ENCODE measurements at places on chromosomes 3 and 15.

GRCh38 chr3:36013425-36013824 is 366.9 kb upstream of the STAC start:
- DNase-seq, result no peak

DNA sequence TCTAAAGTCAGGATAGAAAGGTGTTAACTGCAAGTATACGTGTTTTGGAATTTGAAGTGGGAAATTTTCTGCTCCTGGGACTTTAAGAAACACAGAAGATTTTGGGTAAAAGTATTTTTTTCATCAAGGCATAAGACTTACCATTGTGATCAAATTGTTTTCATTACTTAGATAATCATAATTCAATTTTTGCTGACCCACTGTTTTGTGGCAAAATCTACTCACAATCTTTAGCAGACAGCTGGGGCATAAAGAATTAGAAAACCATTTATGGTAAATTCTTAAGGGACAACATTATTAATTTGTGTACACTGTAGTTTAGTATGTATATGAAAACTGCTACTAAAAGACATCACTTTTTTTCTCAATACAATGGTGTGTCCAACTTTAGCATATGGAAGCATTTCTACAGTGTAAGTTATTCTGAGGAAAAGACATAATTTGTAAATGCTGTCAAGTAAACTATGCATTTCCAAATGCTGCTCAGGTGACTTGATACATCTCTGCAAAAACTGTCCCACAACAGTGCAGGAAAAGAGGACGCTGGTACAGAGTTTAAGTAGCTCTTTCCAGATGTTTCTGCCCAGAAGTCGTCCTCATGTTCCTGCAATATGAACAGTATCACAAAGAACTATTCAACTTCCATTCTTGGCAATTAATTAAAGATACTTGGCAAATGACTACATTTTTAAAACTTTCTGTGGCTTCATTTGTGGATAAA is 52.3 kb downstream of the THSD4 start:
- no peak for DNase-seq

DNA sequence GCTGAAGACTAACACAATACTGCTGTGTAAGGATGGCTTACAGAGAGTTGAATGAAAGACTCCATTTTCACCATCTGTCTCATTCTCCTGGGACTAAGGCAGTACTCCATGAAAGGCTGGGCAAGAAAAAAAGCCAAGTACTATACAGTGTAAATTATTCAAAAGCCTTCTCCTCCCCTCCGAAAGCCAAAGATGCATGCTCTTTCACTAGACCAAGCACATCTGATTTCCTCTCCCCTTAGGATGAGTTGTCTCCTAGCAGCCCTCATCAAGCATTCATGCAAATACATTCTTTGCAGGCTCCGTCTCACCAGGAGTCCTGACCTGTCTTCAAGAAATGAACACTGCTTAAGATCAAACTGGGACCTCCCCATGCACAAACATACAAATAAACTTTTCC is 133.5 kb upstream of the THBS1 start:
- no peak for DNase-seq

DNA sequence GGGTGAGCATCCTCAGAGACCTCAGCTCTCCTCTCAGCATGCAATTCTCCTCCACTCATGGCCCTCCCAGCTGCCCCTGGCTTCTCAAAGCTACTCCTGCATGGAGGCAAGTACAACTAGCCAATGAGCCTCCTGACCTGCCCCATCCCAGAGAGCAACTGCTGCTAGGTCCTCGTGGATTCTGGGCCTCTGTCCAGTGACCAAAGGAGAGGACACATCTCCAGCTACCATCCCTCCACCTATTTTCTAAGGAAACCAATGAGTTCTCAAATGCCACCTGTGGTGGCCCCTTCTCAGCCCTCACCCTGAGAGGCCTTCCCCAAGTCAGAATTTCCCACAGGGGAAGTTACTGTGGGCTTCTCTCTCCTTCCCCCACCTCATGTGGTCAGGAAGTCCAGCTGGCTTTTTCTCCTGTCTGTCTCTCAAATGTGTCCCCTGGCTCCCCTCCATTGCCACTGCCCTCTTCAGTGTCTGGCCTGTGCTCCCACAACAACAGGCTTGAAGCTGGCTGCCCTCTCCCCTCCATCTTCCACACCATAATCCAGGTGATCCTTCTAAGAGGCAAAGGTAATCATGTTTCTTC is 43.0 kb downstream of the LIPC start:
- DNase-seq, result no peak

DNA sequence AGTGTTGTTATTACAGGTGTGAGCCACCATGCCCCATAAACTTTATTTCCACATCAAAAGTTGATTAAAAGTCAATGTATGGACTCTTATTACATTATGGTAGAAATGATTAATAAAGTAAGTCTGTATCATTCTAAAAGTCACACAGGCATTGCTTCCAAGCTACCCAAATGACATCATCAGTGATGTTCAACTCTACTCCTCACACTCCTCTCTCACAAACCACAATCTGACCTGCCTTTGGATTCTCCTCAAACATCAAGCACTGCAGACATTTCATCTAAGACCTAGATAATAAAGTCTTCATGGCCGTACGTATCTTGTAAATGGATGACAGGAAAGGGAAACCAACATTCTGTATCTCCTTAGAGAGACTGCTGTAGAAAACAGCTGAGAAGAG is 68.0 kb downstream of the SMARCC1 start:
- no peak for DNase-seq

DNA sequence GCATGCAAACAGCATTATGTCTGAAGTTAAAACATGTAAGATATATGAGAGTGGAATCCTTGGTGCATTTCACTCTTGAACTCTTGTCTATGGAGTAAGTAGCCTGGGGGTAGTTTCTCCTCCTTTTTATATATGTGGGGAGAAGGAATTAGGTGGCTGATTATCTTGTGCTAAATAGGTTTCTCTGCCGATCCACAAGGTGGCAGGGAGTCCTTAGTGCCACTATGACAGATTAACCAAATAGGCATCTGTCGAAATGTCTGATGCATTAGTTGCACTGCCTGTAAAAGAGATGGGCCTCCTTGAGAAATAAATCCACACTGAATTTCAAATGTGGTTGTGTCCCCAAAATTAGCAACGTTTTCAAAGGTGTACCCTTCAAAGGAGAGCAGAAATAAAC is 170.1 kb downstream of the CNTN4 start:
- no peak for DNase-seq

- no peak for DNase-seq
Measured at GRCh38 chr3:12224181-12225147, 64.4 kb upstream of the PPARG start.

DNA sequence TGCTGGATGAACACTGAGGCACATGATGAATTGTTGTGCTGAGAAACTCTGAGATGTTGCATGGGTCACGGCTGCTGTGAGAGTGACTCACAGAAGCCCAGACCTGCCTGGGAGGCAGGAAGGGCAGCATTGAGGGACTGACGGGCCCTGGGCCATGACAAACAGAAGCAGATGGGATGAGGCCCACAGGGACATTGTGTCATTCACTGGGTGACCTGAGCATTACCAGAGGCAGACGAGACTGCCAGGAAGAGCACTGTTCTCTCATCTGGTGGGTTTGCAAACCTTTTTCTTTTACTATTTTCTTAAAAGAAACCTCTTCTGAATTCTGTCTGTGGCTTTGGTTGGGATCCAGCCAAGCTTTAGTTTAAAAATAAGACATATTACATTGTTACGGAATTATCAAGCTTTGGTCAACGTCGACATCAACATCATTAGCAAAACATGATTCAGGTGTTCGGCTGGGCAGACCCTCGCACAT is 67.8 kb downstream of the BDH1 start:
- DNase-seq, result peak; percentile 33

GRCh38 chr15:48794697-48795134 is 16.2 kb downstream of the CEP152 start:
- DNase-seq, result no peak

DNA sequence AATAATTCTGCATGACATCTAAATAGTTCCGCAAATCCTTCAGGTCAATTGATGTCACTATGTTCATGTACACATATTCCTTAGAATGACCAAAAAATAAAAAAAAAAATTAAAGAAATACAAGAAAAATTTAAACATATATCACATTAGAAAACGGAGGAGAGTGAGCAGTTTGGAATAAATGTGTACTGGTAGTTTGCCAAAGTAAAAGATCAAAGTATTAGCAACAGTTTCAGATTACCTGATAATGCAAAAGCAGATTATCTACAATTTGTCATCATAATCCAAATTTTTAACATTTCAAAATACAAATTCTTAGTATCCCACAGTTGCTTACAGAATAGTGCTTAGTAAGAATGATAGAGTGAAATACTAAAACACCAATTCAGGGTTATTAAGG is 1.9 kb downstream of the DLG1 start:
- DNase-seq, result no peak

GRCh38 chr3:122973893-122974615 is 53.5 kb downstream of the SEMA5B start:
- DNase-seq, result no peak

DNA sequence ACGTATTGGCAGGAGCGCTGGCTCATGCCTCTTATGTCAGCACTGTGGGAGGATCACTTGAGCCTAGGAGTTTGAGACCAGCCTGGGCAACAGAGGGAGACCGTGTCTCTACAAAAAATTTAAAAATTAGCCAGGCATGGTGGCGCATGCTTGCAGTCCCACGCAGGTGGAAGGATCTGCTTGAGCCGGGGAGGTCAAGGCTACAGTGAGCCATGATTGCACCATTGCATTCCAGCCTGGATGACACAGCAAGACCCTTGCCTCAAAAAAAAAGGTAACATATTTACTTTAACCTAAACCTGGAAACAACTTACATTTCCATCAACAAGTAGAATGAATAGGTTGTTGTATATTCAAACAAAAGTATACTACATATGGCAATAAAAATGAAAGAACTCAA is 78.1 kb downstream of the HERC2 start:
- DNase-seq, result no peak

DNA sequence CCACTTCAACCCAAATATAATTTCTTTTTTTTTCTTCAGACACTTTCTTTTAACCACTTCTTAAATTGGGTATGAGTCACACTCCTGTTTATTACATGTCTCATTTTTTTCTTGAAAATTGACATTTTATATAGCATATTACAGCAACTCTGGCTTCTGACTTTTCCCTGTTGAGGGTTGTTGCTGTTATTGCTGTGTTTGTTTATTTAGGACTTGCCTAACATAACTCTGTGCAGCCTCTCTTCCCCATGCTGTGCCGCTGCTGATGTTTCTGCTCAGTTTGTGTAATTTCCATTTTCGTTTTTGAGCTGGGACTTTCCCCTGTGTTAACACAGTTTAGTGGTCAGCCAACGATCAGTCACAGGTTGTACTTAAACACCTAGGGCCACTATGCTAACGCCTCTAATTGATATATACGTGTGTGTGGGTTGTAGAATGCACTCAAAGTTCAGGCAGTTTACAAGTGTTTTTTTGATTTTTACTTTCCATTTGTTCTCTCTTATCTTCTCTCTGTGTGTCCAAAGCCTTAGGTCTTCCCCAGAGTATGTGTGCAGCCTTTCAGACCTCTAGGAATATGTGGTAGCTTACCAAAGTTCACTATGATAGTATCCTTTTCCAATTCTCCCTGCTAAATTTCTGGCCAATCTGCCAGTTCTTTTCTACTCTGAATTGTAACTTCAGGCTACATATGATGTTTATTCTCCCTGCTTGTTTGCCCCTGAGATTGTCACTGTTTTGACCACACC is 337.2 kb downstream of the ZBTB20 start:
- no peak for DNase-seq

- no peak for DNase-seq
Measured at GRCh38 chr3:5194801-5195509, 7.4 kb downstream of the EDEM1 start.

DNA sequence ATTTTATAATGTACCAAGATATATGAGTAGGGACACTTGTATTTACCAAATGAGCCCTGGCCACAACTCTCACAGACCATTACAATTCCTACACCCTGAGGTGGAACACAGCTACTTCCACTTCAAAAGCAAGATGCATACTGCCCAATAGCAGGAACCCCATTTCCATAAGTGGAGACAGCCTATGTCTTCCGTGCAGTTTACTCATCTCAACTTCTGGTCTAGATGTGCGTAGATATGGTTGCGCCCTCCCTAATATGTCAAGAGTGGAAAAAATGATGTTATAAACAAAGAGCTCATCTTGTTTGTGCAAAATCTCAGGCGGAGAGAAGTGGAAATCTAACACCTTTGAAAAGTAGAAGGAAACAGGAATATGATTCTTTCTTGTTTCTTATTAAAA is 44.6 kb downstream of the RAB27A start:
- DNase-seq, result no peak

DNA sequence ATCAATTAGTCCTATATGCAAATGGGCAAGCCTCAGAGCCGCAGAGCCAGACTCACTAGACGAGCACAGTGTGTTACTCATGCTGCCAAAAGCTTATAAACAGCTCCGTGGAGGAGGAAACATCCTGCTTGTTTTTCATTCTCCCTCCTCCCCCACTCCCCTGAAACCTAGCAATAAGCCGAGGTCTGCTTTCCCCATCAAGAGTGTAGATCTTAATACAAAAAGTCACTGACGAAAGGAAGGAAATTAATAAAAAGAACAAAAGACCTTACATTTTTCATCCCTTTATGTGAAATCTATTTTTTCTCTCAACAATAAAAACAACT is 88.5 kb downstream of the XXYLT1 start:
- DNase-seq, result no peak

GRCh38 chr15:93820566-93820965 is 410.8 kb upstream of the MCTP2 start:
- no peak for DNase-seq

DNA sequence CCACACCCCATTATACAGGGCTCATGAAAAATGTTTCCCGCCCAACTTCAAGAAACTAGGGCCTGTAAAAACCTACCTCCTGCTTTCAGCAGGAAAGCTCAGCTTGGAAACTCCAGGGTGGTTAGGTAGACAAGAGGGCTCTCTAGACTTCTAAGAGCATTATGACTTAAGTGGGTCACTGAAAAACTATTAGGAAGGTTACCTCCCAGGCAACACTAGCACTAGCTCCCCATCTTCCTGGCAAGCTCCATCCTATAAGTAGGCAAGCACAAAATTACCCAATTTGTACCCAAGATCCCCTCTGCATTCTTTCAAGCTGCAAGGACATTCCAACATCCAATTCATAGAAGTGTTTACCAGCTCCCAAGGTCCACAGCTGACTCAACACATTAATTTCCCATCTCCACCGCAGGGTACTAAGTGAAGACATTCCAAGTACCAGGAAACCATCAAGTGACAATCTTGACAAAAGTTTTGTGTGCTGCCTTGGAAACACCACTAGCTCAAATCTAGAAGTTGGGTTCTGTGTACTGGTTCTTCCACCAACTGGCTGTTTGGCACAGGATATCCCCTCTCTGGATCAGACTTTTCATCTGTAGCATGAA is 46.9 kb downstream of the WNT5A start:
- DNase-seq, result no peak
